D721Med (cell line): ENCODE measurements at places on chromosomes 5 and 9.

DNA sequence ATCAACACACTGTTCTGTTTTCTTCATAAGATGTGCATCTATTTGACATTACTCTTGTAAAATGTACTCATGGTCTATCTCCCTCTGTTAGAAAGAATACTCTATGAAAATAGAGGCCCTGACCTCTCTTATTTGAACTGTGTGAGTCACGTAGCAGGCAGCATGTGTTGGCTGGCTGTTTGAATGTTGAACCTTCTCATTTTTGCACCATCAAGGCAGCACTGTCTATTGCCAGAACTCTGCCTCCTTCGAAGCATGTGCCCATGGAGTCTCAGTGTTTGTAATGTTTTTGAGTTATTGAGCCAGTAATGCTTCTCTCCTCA lies 144.4 kb downstream of the ALDH1A1 start:
- no peak for DNase-seq

DNA sequence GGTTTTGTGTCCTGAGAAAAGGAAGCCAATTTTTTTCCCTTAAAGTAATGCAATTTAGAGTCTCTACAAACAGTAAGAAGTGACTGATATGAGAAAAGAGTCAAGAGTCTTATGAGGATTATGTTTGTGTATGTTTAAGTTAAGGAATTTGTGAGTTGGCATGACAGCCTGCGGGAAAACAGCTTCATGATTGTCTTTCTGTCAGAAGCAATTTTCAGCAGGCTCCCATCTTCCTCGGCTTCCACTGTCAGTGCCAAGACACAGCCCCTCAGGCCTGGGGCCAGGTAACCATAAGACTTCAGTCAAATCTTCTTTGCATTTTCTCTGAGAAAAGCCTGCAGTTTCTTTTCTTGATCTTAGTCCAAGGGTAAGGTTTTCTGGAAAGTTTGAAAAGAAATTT lies 17.0 kb upstream of the SELENOP start:
- no peak for DNase-seq

GRCh38 chr5:96822686-96823459 lies 15.1 kb upstream of the ERAP1 start:
- no peak for DNase-seq

DNA sequence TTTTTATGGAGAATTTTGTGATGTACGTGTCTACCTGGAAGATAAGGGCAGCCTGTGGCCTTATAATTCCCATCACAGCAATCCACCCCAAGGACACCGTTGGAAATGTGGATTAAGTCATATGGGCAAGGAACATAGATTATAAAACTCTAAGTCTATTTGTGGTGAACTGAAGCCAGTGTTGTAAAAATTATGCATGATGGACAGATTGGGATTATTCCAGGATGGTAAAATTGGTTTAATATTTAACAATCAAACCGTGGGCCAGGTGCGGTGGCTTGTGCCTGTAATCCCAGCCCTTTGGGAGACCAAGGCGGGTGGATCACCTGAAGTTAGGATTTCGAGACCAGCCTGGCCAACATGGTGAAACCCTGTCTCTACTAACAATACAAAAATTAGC lies 12.9 kb upstream of the SLC6A19 start:
- DNase-seq = no peak

- no peak for DNase-seq
These were observed 515.0 kb downstream of the EFNA5 start for GRCh38 chr5:107155707-107156106.

DNA sequence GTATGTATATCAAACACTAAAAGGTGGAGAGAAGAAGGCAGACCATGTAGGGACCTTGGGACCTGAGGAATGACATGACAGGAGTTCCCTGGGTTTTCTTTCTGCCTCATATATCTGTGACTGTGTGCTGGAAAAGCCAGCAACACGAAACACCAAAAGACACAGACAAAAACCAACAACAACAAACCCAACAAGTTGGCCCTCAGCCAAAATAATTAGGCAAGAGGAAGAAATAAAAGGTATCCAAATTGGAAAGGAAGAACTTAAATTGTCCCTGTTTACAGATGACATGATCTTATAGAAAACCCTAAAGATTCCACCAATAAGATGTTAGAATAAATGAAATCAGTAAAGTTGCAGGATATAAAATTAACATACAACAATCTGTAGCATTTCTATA lies 21.7 kb downstream of the ABO start:
- DNase-seq = no peak

DNA sequence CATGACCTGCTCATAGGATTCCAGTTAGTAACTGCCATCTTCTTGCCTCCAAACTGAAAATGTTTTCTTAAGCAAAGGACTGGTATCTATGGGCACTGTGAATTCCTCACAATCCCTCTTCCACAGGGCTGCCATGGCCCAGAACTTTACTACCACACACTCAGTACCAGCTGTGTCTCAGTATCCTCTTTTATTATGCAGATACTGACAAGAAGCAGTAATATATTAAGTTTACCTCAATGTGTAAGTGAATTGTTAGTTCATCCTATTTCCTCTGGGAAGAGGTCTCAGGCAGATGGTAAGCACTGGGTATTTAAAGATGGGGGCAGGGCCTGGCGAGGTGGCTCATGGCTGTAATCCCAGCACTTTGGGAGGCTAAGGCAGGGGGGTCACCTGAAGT lies 320.8 kb upstream of the RFX3 start:
- DNase-seq = no peak

DNA sequence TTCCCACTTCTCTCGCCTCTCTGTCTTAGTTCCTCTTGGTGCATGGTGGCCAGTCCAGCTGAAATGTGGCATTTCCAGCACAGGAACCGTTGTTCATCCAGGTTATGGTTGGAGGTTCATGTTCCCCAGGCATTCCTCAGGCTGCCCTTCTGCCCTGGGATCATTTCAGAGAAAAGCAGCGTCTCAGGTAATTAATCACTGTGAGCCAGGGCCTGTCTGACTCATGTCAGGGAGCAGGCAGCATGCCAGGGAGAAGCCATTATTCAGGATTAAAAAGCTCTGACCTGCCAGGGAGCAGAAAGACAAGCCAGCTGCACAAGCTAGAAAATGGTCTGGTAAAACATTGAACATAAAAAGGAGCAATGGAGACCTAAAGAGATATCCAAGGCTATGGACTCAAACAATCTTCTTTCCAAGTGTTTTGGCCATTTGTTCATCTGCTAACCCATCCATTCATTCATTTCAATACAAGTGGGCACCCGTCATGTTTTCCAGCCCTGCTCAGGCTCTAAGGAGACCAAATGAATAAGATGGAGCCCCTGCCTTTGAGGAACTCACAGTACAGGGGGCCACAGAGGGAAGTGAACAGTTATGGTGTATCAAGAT lies 241.4 kb downstream of the DRD1 start:
- no peak for DNase-seq

DNA sequence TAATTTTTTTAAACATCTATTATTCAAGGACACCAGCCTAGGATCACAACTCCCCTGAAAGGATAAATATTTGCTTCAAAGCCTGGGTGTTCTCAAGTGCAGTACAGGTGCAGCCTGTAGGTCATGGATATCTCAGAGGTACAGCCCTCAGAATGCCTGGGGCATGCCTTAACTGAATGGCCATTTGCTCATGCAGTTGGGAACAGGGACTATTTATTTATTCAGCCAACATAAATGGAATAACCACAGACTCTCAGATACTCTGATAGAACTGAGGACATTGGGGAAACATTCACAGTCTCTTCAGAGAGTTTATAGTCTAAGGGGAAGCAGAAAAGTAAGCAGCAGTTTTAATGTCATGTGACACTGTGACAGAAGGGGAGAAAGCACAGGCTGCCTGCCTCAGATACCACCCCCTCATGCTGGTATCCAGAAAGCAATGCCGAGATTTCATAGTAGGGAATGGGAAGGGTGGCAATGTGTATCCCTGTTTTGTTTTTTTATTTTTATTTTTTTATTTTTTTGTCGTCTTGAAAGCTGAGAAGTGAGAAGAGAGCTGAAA lies 112.6 kb downstream of the MACIR start:
- DNase-seq = no peak

GRCh38 chr5:32342656-32343055 lies 29.9 kb upstream of the MTMR12 start:
- no peak for DNase-seq

DNA sequence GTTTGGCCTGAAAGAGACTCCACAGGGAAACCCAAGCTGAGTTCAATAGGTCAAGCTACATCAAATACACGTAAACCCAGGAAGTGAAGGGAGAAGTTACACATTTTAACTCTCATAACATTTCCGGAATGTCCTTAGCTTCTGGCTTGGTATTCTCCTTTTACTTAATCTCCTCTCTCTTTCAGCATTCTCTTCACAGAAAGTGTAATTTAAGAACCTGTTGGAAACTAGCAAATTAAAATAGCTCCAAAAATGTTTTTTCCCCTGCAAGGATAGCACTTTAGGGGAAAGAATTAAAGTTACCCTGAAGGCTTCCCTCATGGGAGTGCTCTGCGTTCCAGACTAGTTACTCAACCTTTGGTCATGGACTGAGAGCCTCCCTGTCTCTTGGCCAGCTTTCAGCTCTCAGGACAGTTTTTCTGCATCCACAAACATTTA lies 292.7 kb upstream of the TARS1 start:
- no peak for DNase-seq

- no peak for DNase-seq
These were observed 71.0 kb downstream of the LRRC70 start for GRCh38 chr5:62649476-62650113.

GRCh38 chr9:113556877-113557593 lies 93.5 kb downstream of the RGS3 start:
- DNase-seq = no peak

GRCh38 chr5:163614787-163615186 lies 109.4 kb downstream of the MAT2B start:
- DNase-seq = no peak

GRCh38 chr5:120252839-120253238 lies 211.3 kb upstream of the PRR16 start:
- DNase-seq = no peak

DNA sequence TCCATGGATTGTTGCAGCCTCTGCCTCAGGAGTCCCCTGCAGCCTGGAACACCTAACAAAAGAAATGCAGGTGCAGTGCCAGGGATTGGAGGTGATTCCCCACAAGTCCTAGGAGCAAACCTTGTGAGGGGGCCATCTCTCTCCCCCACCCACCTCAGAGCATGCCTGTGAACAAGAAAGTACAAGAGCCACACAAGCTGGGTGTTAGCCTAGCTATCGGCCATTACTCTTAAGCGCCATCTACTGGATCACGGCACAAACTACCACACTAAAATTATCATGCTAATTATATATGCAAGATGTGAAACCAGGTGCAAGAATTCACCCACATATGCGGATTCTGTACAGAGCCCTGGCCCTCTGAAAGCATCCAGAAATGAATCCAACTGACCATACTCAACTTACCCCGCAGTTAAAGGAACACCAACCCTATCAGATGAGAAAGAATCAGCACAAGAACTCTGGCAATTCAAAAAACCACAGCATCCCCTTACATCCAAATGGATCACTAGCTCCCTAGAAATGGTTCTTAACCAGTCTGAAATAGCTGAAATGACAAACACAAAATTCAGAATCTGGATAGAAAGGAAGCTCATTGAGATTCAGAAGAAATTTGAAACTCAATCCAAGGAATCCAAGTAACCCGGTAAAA lies 16.5 kb upstream of the PRSS3 start:
- peak; percentile 48 for DNase-seq
